ENCODE measurements at places on chromosomes 3 and 15.

GRCh38 chr3:185630182-185630622 is 44.1 kb downstream of the SENP2 start:
- no peak for DNase-seq

DNA sequence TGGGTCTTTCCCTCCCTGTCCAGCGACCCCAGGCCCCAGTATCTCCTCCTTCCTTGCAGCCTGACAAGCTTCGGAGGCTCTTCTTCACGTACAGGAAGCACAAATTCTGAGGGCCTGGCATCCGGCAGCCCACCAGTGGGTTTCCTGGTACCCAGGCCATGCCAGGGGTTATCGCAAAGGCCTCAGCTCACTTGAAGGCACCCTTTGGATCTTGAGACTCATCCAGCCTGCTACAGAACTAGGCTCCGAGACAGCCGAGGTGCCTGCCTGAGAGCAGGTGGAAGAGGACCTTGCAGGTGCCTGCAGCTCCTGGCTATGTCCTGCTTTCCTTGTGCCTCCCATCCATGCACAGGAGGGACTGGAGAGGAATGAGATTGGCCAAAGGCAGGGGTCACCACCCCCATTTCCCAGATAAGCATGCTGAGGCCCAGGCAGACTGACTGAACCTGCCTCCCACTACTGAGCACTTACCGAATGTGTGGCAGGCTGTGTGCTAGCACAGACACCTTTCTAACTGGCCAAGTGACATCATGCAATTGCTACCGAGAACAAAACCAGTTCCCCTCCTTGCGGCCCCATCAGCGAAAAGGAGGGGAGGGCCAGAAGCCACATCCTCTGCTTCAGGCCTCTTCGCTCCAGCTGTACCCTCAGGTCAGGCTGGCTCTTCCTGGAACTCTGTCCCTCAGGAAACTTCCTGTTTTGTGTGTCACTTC is 11.2 kb downstream of the SH2D7 start:
- no peak for DNase-seq

- no peak for DNase-seq
Observed at GRCh38 chr3:181541414-181541813, 170.3 kb upstream of the SOX2 start.

GRCh38 chr15:36887214-36887961 is 213.0 kb downstream of the MEIS2 start:
- DNase-seq = no peak

- no peak for DNase-seq
Observed at GRCh38 chr3:52882377-52882776, 15.0 kb downstream of the STIMATE start.

DNA sequence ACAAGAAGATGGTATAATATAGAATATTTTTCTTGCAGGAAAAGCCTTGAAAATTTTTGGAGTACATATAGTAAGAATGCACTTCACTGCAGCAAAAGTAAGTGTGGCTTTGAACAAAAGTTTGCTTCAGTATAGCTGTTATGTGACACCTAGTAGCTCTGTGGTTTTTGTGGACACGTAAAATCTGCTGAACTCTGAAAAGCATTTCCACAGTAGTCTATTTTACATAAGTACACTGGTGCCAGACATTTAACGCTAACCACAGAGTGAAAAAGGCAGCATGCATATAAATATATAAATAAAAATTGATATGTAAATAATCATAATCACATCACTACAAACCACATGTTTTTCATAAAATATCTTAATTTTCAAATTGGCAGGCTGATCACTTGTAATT is 39.8 kb downstream of the CGGBP1 start:
- no peak for DNase-seq

DNA sequence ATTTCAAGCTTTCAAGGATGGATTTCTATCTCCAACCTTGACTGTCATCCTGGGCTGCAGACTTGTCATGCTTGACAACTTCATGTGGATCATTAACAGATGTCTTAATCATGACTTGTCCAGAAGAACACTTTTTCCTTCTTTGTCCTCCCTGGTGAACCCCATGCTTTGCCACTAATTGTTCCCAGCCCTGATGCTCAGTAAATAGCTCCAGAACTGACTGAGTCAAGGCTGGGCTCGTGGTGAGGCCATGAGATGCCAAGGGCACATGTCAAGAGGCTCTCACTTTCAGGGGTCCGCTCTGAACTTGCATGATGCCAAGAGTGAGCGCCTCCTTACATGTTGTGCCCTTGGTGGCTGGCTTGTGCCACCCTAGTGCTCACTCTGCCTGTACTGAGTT is 48.9 kb upstream of the KY start:
- DNase-seq = no peak

- DNase-seq = no peak
Observed at GRCh38 chr3:13352621-13353131, 67.4 kb downstream of the NUP210 start.

GRCh38 chr15:93658026-93658816 is 569.2 kb upstream of the RGMA start:
- no peak for DNase-seq

DNA sequence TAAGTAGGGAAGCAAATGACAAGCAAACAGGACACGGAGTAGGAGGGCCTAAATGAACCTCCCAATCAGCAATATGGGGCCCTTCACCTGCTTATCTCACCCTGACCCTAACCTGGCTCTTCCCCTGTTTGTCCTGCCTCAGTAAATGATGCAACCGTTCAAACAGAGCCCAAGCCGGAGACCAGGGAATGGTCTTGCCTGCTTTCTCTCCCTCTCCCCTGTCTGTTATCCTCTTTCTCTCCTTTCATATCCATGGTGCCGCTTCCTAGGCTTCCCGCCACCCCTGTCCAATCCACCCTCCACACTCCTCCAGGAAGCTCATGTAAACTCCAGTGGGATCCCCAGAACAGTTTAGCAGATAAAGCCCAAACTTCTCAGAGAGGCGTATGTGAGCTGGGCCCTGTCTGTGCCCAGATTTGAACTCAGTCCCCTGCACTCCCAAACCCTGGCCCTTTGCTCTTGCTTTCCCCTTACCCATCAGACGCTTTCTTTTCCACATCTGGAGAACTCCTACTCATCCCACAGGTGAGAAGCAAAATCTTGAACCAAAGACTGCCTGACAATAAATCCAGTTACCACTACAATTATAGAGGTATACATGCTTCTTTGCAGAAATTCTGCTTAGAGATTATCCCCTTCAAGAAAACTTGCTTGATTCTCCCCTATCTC is 45.7 kb upstream of the STT3B start:
- no peak for DNase-seq

DNA sequence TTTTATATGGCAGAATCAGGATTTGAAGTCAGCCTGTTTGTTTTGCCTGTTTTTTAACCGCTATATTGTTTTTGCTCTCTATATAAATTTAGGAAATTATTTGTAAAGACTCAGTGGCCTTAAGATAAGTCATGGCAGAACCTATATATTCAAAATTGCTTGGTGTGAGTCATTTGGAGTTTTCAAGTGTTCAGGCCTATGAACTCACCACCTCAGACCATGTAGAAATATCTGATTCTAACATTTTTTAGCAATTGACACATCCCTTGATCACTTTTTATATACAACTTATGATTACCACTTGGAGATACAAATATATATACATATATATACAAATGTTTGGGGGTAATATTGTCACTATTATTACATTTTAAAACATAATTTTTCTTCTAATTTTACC is 95.7 kb downstream of the VGLL3 start:
- no peak for DNase-seq

DNA sequence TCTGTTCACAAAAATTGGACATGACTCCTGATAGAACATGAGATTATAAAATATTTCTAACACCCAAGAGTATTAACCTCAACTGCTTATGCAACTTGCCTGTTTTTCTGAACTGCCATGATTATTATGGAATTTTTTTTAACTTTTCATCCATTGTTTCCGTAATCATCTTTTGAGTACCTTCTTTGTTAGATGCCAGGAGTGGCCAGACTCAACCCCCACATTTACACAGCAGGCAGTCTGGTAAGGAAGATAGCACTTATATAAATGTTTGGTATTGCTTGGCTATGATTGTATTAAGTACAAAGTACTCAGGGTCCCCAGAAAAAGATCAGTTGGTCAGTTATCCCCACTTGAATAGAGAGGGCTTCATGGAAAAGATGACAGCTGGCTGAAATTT is 74.3 kb downstream of the CRYBG3 start:
- DNase-seq = no peak

- DNase-seq = no peak
Observed at GRCh38 chr3:48555231-48555948, 1.2 kb downstream of the PFKFB4 start.

- no peak for DNase-seq
Observed at GRCh38 chr3:126487151-126487771, 11.6 kb upstream of the ZXDC start.

- DNase-seq = no peak
Observed at GRCh38 chr3:11410564-11410963, 138.4 kb downstream of the ATG7 start.

- no peak for DNase-seq
Observed at GRCh38 chr3:170724599-170725280, 138.9 kb upstream of the SLC7A14 start.

GRCh38 chr15:95459273-95459672 is 871.2 kb upstream of the NR2F2 start:
- DNase-seq = no peak

- no peak for DNase-seq
Observed at GRCh38 chr3:142497729-142498128, 49.9 kb upstream of the XRN1 start.

GRCh38 chr15:28786521-28786920 is 61.9 kb downstream of the GOLGA6L7 start:
- DNase-seq = no peak

DNA sequence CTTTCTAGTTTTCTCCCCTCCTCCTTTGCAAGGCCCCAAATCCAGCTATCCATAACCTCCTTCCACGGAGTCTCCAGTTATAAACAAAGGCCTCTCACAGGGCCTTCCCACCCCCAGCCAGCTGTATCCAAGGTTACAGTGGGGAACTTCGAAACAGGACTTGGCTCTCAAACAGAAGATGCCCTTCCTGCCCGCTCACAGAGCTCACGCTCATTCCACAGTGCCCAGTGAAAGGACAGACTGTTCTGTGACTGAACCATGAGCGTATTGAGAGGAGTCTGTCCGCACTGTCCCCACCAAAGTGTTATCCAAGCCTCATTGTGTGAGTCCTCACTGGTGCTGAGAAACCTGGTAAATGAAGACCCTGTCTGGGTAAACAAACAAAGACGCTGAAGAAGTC is 35.4 kb downstream of the ARHGAP31 start:
- DNase-seq = no peak

- no peak for DNase-seq
Observed at GRCh38 chr3:113514265-113514769, 639 bp downstream of the SPICE1 start.

- DNase-seq = no peak
Observed at GRCh38 chr15:81152339-81152738, 18.3 kb downstream of the CFAP161 start.

GRCh38 chr3:52683611-52684010 is 2.1 kb downstream of the PBRM1 start:
- no peak for DNase-seq

GRCh38 chr15:40693904-40694687 is 878 bp upstream of the RAD51 start:
- no peak for DNase-seq

- DNase-seq = no peak
Observed at GRCh38 chr3:148453781-148454191, 243.9 kb upstream of the AGTR1 start.

DNA sequence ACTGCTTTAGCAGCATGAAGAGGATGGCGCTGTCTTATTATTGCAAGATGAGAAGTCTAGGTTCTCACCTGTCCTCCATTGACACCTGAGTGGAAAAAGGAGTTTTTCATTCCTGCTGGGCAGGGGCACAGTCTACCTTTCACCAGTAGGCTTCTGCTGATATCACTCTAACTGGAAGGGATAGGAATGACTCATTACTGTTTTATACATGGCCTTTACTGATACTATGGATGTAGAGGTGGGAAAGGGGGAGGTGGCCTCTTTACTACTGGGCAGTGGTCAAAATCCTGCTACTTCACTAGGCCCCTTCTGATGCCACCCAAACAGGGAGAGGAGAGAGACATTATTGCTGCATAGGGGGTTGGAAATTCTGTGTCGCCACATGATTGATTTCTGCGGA is 97.8 kb downstream of the BBX start:
- no peak for DNase-seq

GRCh38 chr15:92091155-92091734 is 237.7 kb downstream of the SLCO3A1 start:
- DNase-seq = no peak

DNA sequence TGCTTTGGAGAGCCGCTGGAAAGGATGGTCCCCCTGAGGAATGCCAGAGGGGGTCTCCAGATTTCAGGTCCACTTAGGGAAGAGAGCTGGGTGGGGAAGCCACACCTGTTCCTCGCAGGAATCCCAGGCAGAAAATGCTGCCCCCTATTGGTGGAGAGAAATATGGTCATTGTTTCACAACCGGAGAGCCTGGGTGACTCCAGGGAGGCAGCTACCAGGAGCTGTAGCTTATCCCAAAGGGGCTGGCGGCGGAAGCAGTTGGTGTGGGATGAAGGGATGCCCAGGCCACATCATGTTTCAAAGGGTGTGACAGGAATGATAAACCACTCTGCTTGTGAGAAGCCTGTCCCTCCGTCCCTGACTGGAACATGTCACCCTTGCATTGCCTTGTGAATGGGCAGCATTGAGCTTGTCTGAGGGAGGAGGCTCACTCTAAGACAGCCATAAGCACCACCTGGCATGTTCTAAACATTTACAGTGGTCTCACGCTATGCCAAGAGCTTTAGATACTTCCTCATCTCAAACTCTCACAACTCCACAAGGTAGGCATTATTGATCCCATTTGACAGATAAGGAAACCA is 34.5 kb downstream of the POMGNT2 start:
- no peak for DNase-seq

DNA sequence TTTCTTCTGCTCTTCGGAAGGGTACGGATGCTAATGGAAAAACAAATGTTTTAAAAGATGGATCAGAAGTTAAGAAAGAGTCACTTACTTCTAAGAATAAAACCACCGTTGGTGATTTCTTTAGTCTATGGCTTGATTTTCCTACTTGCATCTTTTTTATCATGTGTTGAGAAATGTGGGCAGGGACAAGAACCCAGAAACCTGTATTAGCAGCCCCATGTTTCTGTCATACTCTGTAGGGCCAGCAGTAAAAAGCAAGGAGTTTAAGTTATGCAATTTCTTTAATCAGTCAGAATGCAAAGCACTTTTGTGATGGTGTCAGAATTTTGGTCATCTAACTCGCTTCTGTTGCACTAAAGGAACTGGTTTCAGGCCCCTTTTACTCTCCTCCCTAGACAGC is 150.0 kb downstream of the MEIS2 start:
- DNase-seq = no peak

DNA sequence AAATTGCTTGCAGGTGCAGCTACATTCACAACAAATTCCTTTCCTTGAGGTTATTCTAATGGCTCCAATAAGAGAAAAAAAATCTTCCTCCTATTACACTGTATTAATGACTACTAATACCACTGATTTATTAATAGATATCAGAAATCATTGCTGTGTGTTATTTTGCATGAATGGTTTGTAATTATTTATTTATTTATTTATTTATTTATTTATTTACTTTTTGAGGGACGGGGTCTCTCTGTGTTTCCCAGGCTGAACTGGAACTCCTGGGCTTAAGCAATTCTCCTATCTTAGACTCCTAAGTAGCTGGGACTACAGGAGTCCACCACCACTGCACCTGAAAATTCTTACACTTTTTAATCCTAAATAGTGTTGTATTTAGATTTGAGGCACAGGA is 390.4 kb downstream of the SI start:
- no peak for DNase-seq
